Right lobe of liver (tissue), 6 donors: ENCODE measurements at places on chromosomes 7 and 10. TPM values are rescaled to one million over a fixed set of nuclear protein-coding genes. Genes with fewer than 3 reads are reported as not detected.

GRCh38 chr7:99498546-99498944, 1.5 kb downstream of the ZNF394 start:
- DNase-seq: no peak

- no peak for DNase-seq
These were observed 267.7 kb downstream of the MAD1L1 start for GRCh38 chr7:1964913-1965578.

GRCh38 chr7:128911423-128912031, 1.0 kb upstream of the KCP start:
- DNase-seq: no peak

GRCh38 chr7:26723129-26723528, 141.3 kb downstream of the SKAP2 start:
- no peak for DNase-seq

DNA sequence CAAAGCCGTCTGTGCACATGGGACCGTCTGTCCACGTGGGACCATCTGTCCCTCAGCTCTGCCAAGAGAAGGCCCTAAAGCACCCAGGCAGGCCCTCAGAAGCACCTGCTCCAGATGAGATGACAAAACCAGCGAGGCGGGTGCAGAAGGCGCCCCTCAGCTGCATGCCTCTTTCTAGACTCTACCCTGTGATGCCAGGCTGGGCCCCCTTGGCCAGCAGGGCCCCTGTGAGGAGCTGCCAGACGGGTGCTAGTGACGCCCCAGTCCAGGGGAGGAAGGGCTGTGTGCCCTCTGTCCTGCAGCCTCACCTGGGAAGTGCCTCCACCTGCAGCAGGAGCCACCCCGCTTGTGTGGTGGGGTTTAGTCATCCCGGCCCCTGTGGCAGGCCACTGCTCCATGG, 309.2 kb upstream of the SHH start:
- no peak for DNase-seq

- DNase-seq: no peak
These were observed 8.4 kb downstream of the OLAH start for GRCh38 chr10:15052121-15052520.

Gene ANKRD26
- total RNA-seq: 3.1 TPM

Gene TMEM236
- total RNA-seq: 0.13 TPM

Gene CHCHD3
- 35.4 TPM for total RNA-seq

Gene TAS2R4
- total RNA-seq: 0.42 TPM

Gene H2BK1
- not detected for total RNA-seq
